ENCODE measurements at places on chromosomes 2 and 18.

DNA sequence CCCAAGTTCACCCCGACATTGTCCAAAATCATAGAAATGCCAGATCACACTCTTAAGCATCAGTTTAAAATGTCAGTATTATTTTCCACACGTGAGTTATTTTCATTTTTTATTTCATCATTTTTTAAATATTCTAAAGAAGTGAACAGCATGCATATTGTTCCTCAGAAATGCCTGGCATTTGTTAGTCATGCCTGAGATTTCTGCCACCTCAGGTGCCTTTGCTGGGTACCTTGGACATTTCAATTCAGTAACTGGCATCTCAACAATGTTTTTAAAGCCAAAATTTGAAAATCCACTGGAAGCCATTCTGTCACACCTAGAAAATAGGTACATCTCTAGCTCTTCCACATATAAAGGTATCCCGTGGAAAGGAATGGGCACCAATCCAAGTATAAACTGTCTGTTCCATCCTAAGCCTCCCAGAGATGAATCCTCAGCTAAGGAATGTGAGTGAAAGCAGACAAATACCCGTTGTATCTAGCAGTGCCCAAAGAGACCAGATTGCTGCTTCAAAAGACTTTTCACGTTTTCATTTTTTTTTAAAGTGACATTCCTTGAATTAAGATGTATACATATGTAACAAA, 159.8 kb downstream of the ZNF385B start:
- no peak for DNase-seq

- DNase-seq: no peak
Observed at GRCh38 chr2:222479859-222480258, 55.5 kb downstream of the SGPP2 start.

- DNase-seq: no peak
Observed at GRCh38 chr2:122378521-122378920, 623.1 kb downstream of the TSN start.

GRCh38 chr2:178413472-178414265, 37.3 kb downstream of the PRKRA start:
- peak; percentile 87 for DNase-seq

- no peak for DNase-seq
Observed at GRCh38 chr2:179744401-179744800, 117.0 kb downstream of the ZNF385B start.

All from aorta (tissue), 5 donors.